Muscle of leg (tissue), 16 donors: ENCODE measurements at places on chromosomes 1 and 21.

GRCh38 chr1:50610563-50610962, 187.3 kb upstream of the DMRTA2 start:
- H3K27ac ChIP-seq, result no peak overlapping the region
- H3K4me1 ChIP-seq, result no peaks in the 10 kb centered on the region
- H3K4me3 ChIP-seq, result no peak overlapping the region
- H3K36me3 ChIP-seq, result no peaks in the 10 kb centered on the region
- no peaks in the 10 kb centered on the region for H3K27me3 ChIP-seq

- H3K4me3 ChIP-seq, result no peak overlapping the region
- no peak overlapping the region for H3K27ac ChIP-seq
- no peak for DNase-seq
- no peaks in the 10 kb centered on the region for H3K36me3 ChIP-seq
- H3K27me3 ChIP-seq, result no peaks in the 10 kb centered on the region
These were observed 432.3 kb downstream of the PTPRU start for GRCh38 chr1:29668551-29669157.

GRCh38 chr1:236403905-236404696, 10.0 kb downstream of the EDARADD start:
- no peak for DNase-seq
- H3K4me1 ChIP-seq, result no peaks in the 10 kb centered on the region
- H3K27ac ChIP-seq, result no peak overlapping the region
- H3K4me3 ChIP-seq, result no peak overlapping the region
- no peaks in the 10 kb centered on the region for H3K36me3 ChIP-seq

DNA sequence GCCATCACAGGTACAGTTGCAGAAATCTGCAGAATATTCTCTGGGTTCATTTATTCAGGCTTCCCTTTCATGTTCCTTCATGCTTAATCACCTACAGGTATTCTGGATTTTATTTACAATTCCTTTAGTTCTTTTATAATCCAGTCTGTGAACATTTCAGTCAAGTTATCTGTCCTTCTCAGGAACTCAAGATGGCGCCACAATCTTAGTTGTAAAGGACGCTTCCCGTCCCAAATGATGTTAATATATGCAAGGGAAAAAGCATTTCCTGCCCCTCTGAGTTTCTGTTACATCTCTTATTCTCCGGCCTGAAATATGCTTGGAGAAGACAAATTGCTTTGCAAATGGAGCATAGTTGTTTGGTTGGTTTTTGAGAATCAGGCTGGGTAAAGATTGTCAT, 19.3 kb downstream of the F3 start:
- H3K27me3 ChIP-seq, result no peaks in the 10 kb centered on the region
- H3K27ac ChIP-seq, result no peak overlapping the region
- no peaks in the 10 kb centered on the region for H3K4me1 ChIP-seq
- H3K4me3 ChIP-seq, result no peak overlapping the region

GRCh38 chr1:220579317-220579716, 51.4 kb downstream of the MARK1 start:
- H3K4me3 ChIP-seq, result no peak overlapping the region
- H3K27me3 ChIP-seq, result no peaks in the 10 kb centered on the region
- H3K4me1 ChIP-seq, result no peaks in the 10 kb centered on the region
- H3K27ac ChIP-seq, result no peak overlapping the region

DNA sequence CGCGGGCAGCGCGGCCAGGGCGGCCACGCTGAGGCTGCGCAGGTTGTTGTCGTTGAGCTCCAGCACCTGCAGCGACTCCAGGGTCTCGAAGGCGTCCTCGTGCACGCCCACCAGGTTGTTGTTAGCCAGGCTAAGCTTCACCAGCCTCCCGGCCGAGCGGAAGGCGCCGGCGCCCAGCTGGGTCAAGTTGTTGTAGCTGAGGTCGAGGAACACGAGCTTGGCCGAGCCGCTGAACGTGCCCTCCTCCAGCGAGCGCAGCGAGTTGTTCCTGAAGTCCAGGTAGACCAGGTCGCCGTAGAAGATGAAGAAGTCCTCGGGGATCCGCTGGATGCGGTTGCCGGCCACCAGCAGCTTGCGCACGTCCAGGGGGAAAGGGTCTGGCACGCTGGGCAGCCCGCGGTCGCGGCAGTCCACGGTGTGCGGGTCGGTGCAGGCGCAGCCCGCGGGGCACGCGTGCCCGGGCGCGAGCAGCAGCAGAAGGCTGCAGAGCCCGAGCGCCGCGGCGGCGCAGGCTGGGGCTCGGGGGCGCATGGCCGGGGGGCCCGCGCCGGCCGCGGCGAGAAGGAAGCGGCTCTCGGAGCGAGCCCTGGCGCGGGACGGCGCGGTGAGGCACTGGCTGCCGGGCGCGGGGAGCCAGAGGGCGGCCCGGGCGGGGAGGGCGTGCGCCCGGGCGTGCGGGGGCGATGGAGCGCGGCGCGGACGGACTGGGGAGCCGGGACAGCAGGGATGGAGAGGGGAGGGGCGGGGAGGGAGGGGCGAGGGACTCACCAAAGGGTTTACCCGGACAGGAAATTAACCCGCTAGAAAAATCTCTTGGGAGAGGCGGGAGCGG, 524 bp downstream of the LRRC38 start:
- no peaks in the 10 kb centered on the region for H3K36me3 ChIP-seq
- peaks cover 45% of the 10 kb centered on the region for H3K4me1 ChIP-seq
- peaks cover 71% of the 10 kb centered on the region for H3K27me3 ChIP-seq
- H3K4me3 ChIP-seq, result peak overlapping the region; percentile 39
- no peak for DNase-seq

DNA sequence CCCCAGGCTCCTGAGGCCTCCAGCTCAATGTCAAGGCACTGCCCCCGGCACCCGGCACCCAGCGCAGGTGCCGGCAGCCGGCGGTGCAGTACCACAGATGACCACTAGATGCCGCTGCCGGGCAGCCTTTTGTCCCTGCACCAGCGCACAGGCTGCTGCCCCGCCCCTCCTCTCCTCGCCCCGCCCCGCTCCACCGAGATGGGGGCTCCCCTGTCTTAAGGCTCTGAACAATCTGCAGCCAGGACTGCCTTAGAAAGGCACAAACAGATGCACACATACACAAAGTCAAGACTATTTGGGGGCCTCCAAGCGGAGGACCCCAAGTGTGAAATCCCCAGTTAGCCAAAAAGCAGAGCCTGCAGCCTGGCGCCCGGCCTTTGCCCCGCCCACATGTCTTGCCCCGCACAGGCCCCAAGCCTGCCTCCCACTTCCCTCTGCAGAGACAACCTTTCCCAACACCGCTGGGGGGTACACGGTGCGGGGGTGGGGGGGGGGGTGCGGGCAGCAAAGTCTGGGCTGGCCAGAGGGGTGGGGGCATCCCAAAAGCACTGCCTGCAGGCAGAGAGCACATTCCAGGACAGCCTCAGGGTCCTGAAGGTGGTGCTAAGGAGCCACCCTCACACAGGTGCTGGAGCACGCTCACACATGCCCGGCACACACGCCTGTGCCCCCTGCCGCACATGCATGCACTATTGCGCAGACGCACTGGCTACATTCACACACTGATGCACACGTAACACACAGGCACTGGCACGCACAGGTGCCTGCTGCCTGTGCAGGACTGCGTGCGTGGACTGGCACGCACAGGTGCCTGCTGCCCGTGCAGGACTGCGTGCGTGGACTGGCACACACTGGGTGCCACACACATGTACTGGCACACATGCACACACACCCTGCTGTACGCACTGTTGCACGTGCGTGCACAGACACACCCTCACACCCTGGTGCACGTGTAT, 37.1 kb downstream of the ARHGEF16 start:
- no peaks in the 10 kb centered on the region for H3K27me3 ChIP-seq
- H3K4me1 ChIP-seq, result peaks cover 35% of the 10 kb centered on the region
- peak; percentile 75 for DNase-seq
- H3K27ac ChIP-seq, result no peak overlapping the region
